ENCODE measurements at places on chromosomes 11 and 22.

DNA sequence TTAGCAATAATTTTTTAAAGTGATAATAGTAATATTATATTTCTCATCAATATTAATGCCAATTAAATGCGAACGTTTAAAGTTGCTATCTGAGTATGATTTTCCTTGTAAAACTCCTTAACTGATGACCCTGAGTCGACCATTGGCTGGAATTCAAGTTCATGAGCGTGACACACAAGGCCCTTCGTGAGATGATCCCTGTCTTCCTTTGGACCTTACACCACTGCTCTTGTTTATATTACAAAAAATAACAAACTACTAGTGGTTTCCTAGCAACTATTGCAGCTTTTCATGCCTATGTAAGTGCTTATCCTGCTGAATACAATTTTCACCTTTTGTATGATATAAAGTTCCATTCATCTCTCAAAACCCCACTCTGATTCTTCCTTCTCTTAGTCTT, 752.9 kb downstream of the CNTN5 start:
- no peaks in the 10 kb centered on the region for H3K36me3 ChIP-seq
- DNase-seq: no peak

DNA sequence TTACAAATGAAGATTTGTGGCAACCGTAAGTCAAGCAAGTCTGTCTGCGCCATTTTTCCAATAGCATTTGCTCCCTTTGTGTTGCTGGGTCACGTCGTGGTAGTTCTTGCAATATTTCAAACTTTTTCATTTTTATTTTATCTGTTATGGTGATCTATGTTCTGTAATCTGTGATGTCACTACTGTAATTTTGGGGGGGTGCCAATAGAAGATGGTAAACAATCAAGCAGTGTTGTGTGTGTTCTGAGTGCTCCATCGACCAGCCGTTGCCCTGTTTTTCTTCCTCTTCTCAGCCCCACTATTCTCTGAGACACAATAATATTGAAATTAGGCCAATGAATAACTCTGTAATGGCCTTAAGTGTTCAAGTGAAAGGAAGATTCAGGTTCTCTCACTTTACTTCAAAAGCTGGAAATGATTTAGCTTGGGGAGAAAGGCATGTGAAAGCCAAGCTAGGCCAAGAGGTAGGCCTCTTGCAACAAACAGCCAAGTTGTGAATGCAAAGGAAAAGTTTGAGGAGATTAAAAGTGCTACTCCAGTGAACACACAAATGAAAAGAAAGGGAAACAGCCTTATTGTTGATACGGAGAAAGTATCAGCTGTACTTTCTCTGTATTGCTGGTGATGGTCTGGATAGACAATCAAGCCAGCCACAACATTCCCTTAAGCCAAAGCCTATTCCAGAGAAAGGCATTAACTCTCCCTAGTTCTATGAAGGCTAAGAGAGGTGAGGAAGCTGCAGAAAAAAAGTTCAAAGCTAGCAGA, 7.5 kb downstream of the ZC3H12C start:
- no peak overlapping the region for H3K27ac ChIP-seq

- H3K4me1 ChIP-seq: no peaks in the 10 kb centered on the region
- DNase-seq: no peak
- H3K36me3 ChIP-seq: no peaks in the 10 kb centered on the region
- no peak overlapping the region for H3K4me3 ChIP-seq
- no peaks in the 10 kb centered on the region for H3K27me3 ChIP-seq
These were observed 38.2 kb downstream of the TRIOBP start for GRCh38 chr22:37734964-37735451.

DNA sequence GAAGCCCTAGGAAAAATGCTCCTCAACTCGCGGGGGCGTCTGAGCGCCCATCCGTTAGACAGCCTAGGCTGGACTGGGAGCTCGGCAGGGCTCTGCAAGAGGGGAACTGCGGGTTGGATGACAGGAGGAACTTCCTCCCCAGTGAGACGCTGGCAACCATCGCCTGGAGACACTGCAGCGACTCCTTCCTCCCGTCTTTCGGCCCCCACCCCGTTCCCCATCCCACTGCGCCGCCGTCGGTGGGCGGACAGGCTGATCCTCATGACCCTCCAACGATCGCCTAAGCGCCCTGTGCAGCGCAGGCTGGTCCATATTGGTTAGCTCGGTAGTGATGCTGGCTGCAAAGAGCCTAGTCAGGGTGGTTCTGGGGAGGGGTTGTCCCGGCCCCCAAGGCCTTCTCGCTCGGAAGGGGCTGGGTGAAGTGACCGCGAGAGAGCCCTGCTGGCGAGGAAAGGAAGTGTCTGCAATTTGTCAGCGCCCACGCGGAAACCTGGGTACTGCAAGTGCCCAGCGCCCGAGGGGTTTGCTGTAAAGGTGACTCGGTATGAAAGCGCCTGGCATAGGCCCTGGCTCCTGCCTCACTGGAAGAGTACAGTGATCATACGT, 638 bp downstream of the NRGN start:
- peak overlapping the region; percentile 38 for H3K27ac ChIP-seq
- no peaks in the 10 kb centered on the region for H3K27me3 ChIP-seq
- no peaks in the 10 kb centered on the region for H3K4me1 ChIP-seq
- peak overlapping the region; percentile 63 for H3K4me3 ChIP-seq

- no peak overlapping the region for H3K27ac ChIP-seq
- H3K36me3 ChIP-seq: no peaks in the 10 kb centered on the region
- no peak overlapping the region for H3K4me3 ChIP-seq
- DNase-seq: no peak
These were observed 8.1 kb upstream of the RNH1 start for GRCh38 chr11:515131-515530.

GRCh38 chr11:131600628-131601027, 230.2 kb downstream of the NTM start:
- H3K36me3 ChIP-seq: no peaks in the 10 kb centered on the region
- H3K4me3 ChIP-seq: no peak overlapping the region

- no peak for DNase-seq
- no peaks in the 10 kb centered on the region for H3K4me1 ChIP-seq
- H3K27me3 ChIP-seq: no peaks in the 10 kb centered on the region
- H3K27ac ChIP-seq: no peak overlapping the region
- H3K36me3 ChIP-seq: no peaks in the 10 kb centered on the region
These were observed 28.2 kb downstream of the PHLDB1 start for GRCh38 chr11:118635642-118636041.

- H3K4me1 ChIP-seq: no peaks in the 10 kb centered on the region
- no peak overlapping the region for H3K4me3 ChIP-seq
- no peaks in the 10 kb centered on the region for H3K36me3 ChIP-seq
- DNase-seq: no peak
- H3K27me3 ChIP-seq: peaks cover 4% of the 10 kb centered on the region
These were observed 22.6 kb upstream of the AMPD3 start for GRCh38 chr11:10432493-10432892.

GRCh38 chr11:91688672-91689071, 535.9 kb upstream of the FAT3 start:
- DNase-seq: no peak
- no peak overlapping the region for H3K27ac ChIP-seq
- no peaks in the 10 kb centered on the region for H3K36me3 ChIP-seq
- no peaks in the 10 kb centered on the region for H3K27me3 ChIP-seq
- H3K4me1 ChIP-seq: no peaks in the 10 kb centered on the region

DNA sequence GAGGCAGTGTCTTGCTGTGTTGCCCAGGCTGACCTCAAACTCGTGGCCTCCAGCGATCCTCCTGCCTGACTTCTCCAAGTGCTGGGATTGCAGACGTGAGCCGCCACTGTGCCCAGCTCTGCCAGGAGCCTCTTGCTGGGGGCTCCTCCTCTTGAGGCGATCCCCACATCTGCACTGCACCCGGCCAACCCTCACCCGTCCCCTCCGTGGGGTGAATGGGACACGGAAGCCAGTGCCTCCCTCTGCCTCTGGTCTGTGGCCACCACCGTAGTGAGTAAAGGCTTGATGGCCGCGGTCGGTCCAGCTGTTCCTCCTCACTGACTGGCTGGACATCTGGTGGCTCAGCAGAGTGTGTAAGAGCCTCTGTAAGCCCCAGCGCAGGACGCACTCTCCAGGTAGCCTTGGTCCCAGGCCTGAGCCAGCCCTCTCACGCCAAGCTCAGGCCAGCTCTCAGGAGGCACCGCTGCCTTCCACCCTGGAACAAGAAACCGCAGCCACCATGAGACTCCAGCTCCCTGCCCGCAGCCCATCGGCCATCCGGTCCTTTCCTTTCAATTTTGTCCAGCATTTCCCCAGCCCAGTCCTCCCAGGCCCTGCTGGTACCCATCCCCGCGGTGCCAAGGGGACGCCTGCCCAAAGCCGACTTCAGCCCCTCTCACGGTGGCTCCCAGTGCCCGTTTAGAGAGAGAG, 100.3 kb downstream of the BRD1 start:
- H3K36me3 ChIP-seq: no peaks in the 10 kb centered on the region
- H3K4me3 ChIP-seq: no peak overlapping the region
- H3K27me3 ChIP-seq: no peaks in the 10 kb centered on the region
- H3K27ac ChIP-seq: no peak overlapping the region
- no peak for DNase-seq

GRCh38 chr11:9037046-9037780, 33.4 kb upstream of the NRIP3 start:
- no peak overlapping the region for H3K27ac ChIP-seq
- no peak overlapping the region for H3K4me3 ChIP-seq

- H3K4me3 ChIP-seq: no peak overlapping the region
- no peak overlapping the region for H3K27ac ChIP-seq
- no peaks in the 10 kb centered on the region for H3K36me3 ChIP-seq
- DNase-seq: no peak
These were observed 1862.9 kb upstream of the RAG2 start for GRCh38 chr11:38460896-38461295.

GRCh38 chr11:124481365-124482323, 36.1 kb upstream of the OR8B8 start:
- no peaks in the 10 kb centered on the region for H3K27me3 ChIP-seq
- no peak for DNase-seq
- H3K27ac ChIP-seq: no peak overlapping the region
- H3K4me3 ChIP-seq: no peak overlapping the region
- H3K4me1 ChIP-seq: no peaks in the 10 kb centered on the region

- no peaks in the 10 kb centered on the region for H3K4me1 ChIP-seq
- H3K27ac ChIP-seq: no peak overlapping the region
- no peaks in the 10 kb centered on the region for H3K36me3 ChIP-seq
- H3K4me3 ChIP-seq: no peak overlapping the region
- DNase-seq: no peak
- no peaks in the 10 kb centered on the region for H3K27me3 ChIP-seq
These were observed 367.9 kb downstream of the METTL15 start for GRCh38 chr11:28476049-28476448.

GRCh38 chr11:105156231-105156630, 16.7 kb upstream of the CARD18 start:
- no peak for DNase-seq
- H3K36me3 ChIP-seq: no peaks in the 10 kb centered on the region
- no peak overlapping the region for H3K27ac ChIP-seq
- no peaks in the 10 kb centered on the region for H3K27me3 ChIP-seq
- no peaks in the 10 kb centered on the region for H3K4me1 ChIP-seq
- no peak overlapping the region for H3K4me3 ChIP-seq

DNA sequence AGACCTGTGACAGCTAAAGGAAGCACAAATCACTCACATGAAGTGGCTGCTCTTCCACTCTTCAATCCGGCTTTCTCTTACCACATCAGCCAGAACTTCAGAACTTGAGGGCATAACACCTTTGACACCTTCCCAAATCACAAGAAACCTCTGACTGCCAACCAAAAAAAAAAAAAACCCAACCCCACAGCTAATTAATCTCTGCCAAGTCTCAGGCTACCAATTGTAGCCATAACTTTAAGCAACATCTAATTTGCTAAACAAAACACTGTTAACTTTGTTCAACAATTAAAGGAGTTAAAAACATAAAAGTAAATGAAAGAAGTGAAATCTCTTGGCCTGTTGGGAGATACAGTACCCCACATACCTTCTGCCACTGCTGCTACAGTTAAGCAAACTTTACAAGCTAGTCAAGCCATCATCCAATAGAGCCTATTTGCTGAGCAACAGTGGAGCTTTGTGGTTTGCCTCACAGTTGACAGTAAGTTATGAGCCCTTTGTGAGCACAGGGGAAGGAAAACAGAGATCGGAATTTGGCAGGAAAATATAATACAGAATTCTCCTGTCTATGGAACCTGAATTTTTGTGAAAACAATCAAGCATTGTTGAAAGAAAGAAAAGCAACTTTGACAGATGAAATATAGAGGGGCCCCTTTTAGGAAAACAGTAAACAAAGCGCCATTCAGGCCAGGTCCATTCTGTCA, at the start of gene SOX6:
Gene SOX6, minus strand, starts transcription at position 490 of the 704 bp plus-strand sequence. CDS start 15,298 bp downstream, outside the sequence.
- no peak within 1 kb of the TSS for H3K4me3 ChIP-seq
- H3K36me3 ChIP-seq: no peaks in the 10 kb centered on the region
- no peak for DNase-seq
- H3K27ac ChIP-seq: no peak within 1 kb of the TSS
- H3K27me3 ChIP-seq: no peaks in the 10 kb centered on the region
- H3K4me1 ChIP-seq: no peaks in the 10 kb centered on the region

- H3K27me3 ChIP-seq: no peaks in the 10 kb centered on the region
- DNase-seq: no peak
- no peak overlapping the region for H3K27ac ChIP-seq
- no peaks in the 10 kb centered on the region for H3K36me3 ChIP-seq
These were observed 11.1 kb upstream of the PHLDA2 start for GRCh38 chr11:2940147-2940920.

DNA sequence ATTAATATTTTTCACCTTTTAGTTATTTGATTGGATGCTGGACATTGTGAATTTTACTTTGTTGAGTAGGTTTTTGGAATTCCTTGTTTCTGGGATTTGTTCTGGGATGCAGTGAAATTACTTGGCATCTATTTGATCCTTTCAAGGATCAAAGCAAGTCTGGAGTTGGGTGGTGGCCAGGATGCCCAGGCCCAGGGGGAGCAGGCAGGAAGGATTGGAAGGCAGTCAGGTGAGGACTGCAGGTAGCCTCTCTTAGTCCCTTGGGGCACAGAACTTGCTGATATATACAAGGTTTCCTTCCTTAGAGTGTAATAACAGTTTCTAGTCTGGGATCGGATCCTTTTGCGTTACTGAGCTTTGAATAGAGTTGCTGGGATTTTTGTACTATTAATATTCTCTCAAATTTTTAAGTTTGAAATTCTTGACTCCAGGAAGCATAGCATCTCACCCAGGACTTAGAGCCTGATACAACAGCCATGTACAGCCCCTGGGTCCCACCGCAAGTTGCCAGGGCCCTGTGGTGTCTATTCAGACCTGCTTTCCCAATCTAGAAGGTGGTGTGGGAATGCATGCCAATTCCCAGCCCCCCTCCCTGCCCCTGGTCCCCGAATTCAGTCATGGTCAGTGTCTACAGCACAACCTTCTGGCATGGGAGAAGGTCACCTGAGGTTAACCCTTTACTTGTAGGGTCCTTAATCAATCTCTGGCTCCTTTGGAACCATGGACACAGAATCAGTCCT, 6.1 kb downstream of the ZNF74 start:
- peaks cover 3% of the 10 kb centered on the region for H3K36me3 ChIP-seq
- no peak overlapping the region for H3K27ac ChIP-seq
- no peak for DNase-seq
- H3K4me3 ChIP-seq: no peak overlapping the region
